NCI-H1436 treated with DMSO at 0.1 percent for 48 hours (cell line): ENCODE measurements at places on chromosomes 5 and 9.

DNA sequence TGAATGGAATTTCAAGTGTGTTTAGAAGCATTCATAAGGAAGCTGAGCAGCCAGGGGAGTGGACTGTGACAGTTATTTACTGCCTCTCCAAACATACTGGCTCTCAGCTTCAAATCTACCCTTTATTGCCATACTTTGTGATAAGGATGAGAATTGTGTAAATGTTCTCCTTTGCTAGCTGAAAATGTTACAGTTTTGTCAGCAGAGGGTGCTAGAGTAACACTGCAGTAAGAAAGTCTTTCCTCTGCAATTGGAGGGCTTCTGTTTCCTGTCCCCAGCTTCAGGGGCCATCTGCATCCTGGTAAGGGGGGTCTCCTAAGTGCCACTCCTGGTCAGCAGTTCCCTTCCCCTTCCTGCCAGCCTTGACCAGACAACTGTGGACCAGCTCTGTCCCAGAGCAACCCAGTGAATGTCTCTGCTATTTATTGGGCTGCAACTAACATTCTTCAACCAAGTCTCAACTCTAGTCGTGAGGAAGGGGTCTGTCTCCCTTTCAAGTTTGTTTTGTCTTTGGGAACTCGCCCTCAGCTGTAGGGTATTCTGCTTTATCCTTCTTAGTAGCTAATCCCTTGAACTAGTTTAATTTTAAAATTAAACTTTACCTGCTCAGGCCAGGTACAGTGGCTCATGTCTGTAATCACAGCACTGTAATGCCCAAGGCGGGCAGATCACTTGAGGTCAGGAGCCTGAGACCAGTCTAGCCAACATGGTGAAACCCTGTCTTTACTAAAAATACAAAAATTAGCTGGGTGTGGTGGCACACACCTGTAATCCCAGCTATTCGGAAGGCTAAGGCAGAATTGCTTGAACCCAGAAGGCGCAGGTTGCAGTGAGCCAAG, 45.3 kb downstream of the RAPGEF6 start:
- DNase-seq, result no peak

DNA sequence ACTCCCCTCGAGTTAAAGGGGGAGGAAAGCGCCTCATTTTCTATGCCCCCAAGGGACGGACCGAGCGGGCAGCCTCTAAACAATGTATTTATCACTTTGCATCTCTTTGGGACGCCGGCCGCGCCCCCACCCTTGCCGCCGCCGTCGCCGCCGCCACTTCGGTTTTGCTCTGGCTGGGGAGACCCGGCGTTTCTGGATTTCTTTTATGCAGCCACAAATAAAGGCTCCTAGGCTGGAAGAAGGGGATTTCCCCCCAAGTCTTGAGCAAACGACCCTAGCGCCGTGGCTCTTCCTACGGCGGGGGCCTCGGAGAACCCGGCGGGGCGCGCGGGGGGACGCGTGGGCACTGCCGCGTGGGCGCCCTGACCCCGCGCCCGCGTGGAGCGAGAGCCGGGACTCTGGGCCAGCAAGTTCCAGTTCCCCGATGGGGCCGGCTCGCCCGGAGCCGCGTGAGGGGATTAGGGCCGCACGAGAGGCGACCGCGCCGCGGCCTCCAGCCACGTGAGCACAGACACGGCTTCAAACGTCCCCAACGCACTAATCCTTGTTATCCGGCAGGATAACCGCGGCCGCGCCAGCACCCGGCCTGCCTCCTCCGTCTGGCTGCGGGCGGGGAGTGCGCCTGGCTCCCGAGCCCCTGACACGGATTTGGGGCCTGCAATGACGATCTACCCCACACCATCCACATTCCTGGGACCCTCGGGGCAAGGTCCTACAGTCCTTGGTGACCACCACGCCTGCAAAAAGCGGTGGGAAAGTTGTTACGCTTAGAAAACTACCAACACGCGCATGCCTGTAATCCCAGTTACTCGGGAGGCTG, 7.9 kb upstream of the NEUROG1 start:
- no peak for DNase-seq

- DNase-seq, result no peak
Observed at GRCh38 chr5:9502050-9502834, 43.6 kb downstream of the SEMA5A start.

DNA sequence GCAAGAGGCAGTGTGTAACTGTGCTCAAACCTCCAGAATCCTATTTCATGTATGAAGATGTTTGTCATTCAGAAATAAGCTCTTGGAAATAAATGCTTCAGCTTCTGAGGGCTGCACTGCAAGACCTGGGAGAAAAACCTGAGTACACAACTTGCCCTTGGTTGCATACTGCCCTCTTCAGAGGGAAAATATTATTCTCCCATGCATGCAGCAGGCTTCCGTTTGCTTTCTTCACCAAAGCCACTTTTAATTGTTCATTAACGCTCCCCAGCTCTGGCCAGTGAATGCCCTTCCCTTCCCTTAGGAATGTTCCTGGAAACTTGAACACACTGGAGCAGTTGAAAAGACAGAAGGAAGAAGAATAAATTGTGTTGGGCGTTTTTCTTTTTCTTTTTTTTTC, 2.5 kb upstream of the WHRN start:
- no peak for DNase-seq

DNA sequence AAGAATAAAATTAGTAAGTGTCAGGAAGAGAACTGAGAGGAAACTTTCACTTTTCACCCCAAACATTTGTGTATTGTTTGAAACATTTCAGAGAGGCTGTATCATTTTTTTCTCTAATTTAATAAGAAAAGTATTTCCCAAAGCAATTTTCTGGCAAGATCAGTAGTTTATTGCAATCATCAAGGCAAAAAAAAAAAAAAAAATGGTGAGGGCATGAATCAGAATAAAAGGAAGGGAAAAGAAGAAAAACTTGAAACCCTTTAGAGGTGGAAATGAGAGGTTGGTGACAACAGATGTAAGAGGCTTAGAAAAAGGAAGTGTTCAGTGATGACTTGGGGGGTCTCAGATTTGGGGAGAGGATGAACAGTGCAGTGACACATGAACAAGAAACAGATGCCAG, 13.3 kb downstream of the SHC3 start:
- no peak for DNase-seq

DNA sequence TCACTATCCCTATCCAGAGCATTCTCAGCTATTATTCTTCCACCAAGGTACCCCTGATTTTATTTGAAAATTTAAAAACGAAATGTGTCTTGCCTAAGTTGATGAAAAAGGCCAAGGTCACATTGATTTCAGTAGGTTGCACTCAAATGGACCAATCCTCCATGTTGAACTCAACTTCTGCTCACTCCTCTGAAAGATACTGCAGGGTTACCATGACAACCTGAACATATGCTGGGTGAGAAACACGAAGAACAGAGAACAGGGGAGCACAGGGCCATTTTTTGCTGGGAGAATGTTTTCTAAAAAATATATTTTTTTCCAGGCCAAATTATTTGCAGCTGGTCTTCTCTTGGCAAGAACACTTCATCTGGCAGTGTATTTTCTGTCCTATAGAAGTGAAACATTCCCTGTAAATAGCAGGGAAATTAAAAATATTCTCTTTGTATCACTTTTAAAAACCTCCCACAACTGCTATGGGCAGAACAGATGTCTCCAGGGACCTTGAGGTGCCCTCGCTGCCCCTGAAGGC, 215.9 kb downstream of the NXNL2 start:
- no peak for DNase-seq

GRCh38 chr5:133353741-133354140, 258.6 kb downstream of the FSTL4 start:
- DNase-seq, result no peak

DNA sequence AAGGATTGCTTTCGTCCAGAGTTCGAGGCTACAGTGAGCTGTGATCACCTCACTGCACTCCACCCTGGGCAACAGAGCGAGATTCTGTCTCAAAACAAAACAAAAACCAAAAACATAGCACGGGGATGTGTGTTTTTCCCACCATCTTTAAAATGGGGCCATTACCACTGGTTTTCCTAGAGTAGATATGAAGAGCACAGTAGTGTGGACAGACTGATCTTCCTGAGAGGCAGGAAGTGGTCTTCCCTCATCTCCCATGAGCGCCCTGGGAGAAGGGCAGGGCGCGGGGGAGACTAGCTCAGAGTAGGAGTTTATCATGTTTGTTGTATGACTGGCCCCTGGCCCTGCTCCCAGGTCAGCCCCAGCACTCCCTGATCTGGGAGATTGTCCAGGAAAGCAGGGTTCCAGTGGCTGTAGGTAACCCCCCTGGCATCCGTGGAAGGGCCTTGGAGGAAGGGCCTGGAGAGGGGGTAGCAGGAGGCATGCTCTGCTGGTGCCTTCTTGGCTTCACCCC, 2.3 kb downstream of the SUSD3 start:
- DNase-seq, result no peak
